ENCODE measurements at places on chromosomes 4 and X. TPM values are rescaled to one million over a fixed set of nuclear protein-coding genes. Genes with fewer than 3 reads are reported as not detected.

GRCh38 chr4:77856152-77856551 lies 6.5 kb upstream of the MRPL1 start:
- DNase-seq, result no peak

The PLAC8 gene
- 17.5 TPM for total RNA-seq

The CDS1 gene
- total RNA-seq, result 0.05 TPM

The ARSD gene
- 14.3 TPM for total RNA-seq

The APBB2 gene
- total RNA-seq, result 50.8 TPM

DNA sequence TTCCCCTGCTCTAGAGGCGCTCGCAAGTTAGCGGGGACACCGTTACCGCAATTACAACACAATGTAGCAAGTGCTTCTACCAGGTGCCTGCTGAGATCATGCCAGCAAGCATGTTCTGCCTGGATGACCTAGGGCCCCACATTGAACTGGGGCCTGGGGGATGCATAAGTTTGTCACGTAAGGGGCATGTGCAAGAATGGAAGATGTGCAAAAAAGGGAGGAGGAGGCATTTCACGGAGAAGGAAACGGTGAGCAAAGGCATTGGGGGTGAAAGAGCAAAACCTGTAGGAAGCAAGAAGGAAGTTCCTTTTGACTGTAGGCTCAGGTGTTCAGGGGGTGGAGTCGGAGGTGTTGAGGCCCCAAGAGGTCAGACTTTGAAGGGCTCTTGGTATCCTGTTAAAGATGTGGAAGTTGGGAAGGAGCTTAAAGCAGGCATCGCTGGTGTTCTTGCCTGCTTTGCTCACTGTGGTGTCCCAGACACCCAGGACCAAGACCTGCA lies 602 bp upstream of the SCARB2 start:
- no peak for DNase-seq

- DNase-seq, result no peak
Measured at GRCh38 chr4:139024686-139025085, 9.1 kb downstream of the NOCT start.

- no peak for DNase-seq
Measured at GRCh38 chrX:3192835-3193234, 151.6 kb downstream of the ARSF start.

- DNase-seq, result peak; percentile 61
Measured at GRCh38 chrX:136204571-136204970, 46.6 kb downstream of the MAP7D3 start.

Measured in myocyte (in vitro differentiated cells).